CD4-positive, alpha-beta T cell treated with Interferon gamma for 1 hour (primary cell): ENCODE measurements at places on chromosomes 16 and 17.
A peak's percentile ranks its signal among the peaks of the same experiment; 100 is the strongest.

- no peak for DNase-seq
These were observed 21.3 kb downstream of the CHD9NB start for GRCh38 chr16:53031323-53031942.

- DNase-seq: no peak
These were observed at the start of gene HS3ST3A1 for GRCh38 chr17:13601776-13602551. Gene HS3ST3A1, minus strand, starts transcription at chr17:13601929. Its CDS starts 800 bp downstream, at chr17:13601129.

- DNase-seq: peak; percentile 81
These were observed 26.8 kb downstream of the TRAP1 start for GRCh38 chr16:3690470-3690928.

DNA sequence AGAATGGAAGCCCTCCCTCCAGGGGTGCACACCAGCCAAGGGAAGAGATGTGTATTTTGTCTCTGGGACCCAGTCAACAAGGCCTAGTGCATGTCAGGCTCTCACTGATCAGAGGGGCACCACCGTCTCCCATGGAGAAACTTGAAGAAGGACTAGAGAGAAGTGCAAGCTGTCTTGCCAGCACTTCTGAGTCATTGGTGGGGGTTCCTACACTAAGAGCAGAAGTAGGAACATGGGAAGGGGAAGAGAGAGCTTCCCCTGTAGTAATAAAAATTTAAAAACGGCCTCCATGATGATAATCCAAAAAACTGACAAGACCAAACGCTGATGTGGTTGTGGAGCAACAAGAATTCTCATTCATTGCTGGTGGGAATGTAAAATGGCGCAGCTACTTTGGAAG is 46.3 kb downstream of the DYNLRB2 start:
- DNase-seq: no peak

GRCh38 chr16:50992350-50993032 is 158.6 kb downstream of the SALL1 start:
- no peak for DNase-seq

- peak; percentile 10 for DNase-seq
These were observed 26.5 kb downstream of the STAT3 start for GRCh38 chr17:42361781-42362186.

DNA sequence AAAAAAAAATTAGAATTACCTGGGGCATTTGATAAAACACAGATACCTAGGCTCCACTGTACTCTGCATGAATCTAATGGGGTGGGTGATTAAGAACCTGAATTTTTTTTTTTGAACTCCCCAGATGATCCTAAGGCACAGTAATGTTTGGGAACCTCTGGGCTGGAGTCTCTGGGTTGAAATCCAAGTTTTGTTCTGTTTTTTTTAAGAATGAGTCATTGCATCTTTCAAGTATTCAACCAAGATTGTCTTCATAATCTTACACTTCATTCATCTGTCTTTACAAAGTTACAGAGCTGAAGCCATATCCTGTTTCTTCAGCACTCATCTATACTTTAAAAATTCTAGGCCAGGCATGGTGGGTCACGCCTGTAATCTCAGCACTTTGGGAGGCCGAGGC is 52.6 kb downstream of the PIGL start:
- DNase-seq: no peak

- DNase-seq: peak; percentile 77
These were observed 1.2 kb downstream of the NGFR start for GRCh38 chr17:49496183-49496866.

DNA sequence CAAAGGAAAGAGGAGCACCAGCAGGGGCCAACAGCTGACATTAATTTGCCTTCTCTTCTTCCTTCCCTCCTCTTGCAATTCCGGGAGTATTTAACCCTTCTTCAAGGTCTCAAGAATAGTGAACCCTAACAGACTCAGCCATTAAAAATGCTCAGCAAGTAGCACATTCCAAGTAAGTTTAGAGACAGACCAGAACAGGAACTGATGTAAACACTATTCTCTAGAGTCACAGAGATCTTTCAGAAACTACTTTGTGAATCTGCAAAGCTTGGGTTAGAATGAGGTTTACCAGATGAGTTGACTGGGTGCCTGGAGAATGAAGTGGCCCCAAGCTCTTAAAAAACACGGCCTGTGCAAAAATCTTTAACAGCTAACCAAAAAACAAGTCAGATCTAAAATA is 50.9 kb downstream of the TEX2 start:
- DNase-seq: no peak

- DNase-seq: no peak
These were observed 84.9 kb upstream of the GNG13 start for GRCh38 chr16:885391-885790.

- DNase-seq: no peak
These were observed 1.5 kb upstream of the HOXB6 start for GRCh38 chr17:48605991-48606891.

DNA sequence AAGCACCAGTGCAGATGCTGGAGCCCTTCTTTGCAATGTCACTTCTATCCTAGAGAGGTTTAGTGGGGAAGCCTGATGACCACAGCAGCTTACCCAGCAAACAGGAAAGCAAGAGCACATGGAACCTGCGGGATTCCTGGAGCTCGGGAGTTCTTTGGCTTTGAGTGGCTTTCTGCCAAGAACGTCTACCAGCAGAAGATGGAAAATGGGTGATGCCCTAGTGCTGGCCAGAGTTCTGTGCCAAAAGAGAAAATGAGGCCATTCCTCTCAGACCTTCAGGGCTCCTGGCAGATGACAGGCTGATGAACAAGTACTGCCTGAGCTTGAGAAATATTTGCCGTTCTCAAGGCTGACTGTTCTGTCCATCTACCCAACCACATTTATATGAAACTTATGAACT is 332.1 kb upstream of the CCL2 start:
- no peak for DNase-seq

GRCh38 chr16:19400711-19401110 is 17.0 kb upstream of the TMC5 start:
- DNase-seq: no peak

- DNase-seq: no peak
These were observed 2.1 kb downstream of the FAM171A2 start for GRCh38 chr17:44361292-44362260.
